ENCODE measurements at places on chromosomes 11 and 22.

- DNase-seq = no peak
Observed at GRCh38 chr11:117796872-117797529, at the start of gene DSCAML1. Gene DSCAML1 (minus strand): TSS chr11:117797216. CDS start chr11:117797079, 137 bp downstream.

- DNase-seq = no peak
Observed at GRCh38 chr11:33444835-33445594, 187.8 kb downstream of the HIPK3 start.

DNA sequence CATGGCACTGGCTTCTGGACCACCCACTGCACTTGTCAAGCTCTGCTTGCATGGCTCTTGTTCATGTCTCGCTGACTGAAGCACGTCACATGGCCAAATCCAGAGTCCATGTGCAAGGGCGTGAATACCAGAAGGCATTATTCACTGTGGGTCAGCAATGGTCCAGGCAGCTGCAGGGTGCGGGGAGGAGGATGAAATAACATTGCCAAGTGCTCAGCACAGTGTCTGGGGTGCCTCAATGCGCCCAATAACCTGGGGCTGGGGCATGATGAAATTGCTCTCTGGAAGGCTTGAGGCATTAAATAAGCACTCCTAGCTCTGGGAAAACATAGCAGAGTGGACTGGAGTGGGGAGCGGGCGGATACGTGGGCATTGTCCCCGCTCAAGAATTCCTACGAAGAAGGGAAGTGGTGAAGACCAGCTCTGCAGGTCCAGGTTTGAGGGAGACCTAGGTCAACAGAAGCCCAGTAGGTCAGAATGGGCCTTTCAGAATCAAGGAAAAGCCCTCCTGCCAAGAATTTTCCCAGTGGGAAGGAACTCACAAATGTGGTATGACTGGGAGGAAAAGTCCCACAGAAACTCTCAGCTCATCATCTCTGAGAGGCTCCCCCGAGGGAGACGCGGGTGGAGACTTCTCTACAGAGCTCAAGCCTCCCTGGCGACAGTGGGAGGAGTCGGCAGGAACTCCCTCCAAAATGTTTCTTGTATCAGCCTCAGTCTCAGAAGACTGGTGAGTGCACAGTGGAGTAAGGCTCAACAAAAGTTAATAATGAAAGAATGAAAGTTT is 15.3 kb upstream of the ACCSL start:
- no peak for DNase-seq

- no peak for DNase-seq
Observed at GRCh38 chr11:2310073-2310785, 8.4 kb downstream of the TSPAN32 start.

DNA sequence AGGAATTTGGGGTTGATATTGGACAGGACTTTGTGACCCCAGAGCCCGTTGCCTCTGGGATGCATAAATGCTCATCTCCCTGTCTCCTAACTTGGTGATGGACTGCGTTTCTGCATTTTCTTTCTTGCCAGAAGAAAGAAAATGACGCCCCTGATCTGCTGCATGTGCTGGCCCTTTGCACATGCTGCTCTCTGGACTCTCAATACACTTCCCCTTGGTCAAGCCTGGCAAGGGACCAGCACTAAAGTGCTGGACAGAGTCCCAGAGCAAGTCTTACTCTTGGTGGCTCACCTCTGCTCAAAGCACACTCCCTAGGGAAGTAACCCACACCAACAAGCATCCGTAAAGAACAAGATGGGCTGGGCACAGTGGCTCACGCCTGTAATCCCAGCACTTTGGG is 40.7 kb downstream of the MYH9 start:
- DNase-seq = no peak

DNA sequence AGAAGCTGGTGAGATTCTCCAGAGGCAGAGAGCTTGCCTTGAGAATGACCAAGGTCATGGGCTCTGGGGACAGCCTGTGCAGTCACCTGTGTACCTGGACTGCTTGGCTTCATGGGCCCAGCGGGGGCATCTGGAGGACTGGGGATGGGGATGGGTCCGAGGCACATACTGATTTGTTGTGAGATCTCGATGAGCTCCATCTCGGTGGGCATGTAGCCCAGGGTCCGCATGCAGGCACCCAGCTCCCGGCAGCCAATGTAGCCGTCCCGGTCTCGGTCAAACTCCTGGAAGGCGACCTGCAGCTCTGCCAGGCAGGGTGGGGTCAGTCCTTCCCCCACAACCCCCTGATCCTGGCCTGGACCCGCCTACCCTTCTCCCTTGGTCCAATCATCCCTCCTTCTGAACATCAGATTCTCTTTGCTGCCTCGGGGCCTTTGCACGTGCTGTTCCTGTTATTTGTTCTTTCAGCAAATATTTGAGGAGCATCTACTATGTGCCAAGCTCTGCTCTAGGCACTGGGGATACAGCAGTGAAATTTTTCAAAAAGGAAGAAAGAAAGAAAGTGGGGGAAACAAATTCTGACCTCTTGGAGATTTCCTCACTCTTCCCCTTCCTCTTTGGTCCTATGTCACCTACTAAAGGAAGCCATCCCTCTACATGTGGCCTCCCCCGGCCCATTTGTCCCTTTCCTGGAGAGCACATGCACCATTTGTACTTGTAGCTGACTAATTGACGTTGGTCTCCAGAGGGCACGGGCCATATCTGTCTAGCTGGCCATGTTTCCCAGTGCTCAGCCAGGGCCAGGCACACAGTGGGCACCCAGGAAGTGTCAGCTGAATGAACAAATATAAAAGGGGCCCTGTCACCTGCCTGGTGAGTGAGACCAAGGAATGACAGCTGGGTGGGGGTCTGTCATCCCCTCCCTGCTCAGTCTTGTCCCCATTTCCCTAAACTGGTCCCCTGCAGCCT is 2.1 kb downstream of the CABP2 start:
- no peak for DNase-seq

- no peak for DNase-seq
Observed at GRCh38 chr22:44347549-44347948, 34.8 kb upstream of the SHISAL1 start.

DNA sequence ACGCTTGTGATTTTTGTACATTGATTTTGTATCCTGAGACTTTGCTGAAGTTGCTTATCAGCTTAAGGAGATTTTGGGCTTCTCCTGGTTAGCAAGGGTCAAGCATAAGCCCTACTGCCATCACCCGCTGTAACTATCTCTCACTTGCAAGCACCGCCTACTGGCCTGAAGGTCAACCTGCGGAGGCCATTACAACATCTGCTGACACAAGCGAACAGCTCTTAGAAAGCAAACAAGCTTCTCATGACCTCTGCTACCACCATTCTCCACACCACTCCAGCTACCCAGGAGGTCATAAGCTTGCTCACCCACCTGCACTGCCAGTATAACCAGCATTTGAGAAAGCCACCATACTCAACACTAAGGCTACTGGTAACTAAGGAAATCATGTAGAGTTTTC is 288.4 kb upstream of the KIRREL3 start:
- DNase-seq = no peak

DNA sequence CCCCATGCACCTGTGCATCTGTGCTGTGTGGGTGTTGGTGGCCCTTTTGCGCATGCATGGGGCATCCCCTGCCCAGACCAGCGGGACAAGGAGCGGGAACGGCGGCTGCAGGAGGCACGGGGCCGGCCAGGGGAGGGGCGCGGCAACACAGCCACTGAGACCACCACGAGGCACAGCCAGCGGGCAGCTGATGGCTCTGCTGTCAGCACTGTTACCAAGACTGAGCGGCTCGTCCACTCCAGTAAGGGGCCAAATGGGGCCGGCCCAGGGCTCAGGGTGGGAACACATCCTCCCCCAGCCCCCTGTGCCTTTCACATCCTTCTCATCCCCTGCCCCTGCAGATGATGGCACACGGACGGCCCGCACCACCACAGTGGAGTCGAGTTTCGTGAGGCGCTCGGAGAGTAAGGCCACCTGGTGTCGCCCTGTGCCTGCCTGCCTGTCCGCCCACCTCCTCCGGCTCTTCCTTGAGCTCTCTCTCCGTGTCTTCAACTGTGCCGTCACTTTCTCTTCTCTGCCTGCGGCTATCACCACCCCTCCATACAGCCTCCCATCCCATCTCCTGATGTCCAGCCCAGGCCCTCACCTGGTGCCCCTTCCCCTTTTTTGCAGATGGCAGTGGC is 10.6 kb downstream of the SELENOM start:
- no peak for DNase-seq

GRCh38 chr11:89521294-89521693 is 30.1 kb upstream of the NOX4 start:
- DNase-seq = peak; percentile 30

GRCh38 chr11:13012056-13012661 is 3.0 kb downstream of the RASSF10 start:
- no peak for DNase-seq

GRCh38 chr11:61413496-61413895 is 16.3 kb downstream of the CPSF7 start:
- no peak for DNase-seq

DNA sequence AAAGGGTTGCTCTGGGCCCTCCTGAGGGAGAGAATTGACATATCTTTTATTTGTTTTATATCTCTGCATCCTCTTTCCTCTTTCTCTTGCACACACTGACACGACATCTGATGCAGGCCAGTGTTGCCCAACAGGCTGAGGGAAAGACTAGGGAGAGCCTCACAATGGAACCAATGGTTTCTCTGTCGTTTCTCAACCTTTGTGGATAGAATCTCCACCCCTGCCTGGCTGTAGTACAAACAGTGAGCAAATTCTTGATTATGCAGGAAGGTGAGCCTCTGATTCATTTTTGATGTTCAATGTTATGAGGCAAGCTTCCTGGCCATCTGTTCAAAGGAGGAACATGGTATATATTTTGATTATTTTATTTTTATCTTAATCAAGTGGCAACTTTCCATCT is 49.8 kb upstream of the PLET1 start:
- no peak for DNase-seq
